ENCODE measurements at places on chromosomes 7 and 10.

DNA sequence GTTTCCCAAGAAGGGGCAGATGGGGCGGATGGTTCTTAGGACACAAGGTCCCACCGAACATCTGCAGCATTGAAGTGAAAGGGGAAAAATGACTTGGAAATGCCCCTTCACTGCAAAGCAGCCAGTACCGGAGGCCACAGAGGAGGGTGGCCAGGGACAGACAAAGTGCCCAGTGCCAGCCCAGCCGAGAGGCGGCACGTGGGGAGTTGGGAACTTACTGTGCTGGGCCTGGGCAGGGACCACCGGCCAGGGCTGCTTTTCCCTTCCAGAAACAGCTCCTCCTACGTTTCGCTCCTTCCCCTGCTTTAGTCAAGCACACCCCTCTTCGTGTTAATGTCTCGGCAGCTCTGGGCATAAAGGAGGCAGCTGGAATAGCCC is 129.2 kb downstream of the TNS3 start:
- no peak for DNase-seq

DNA sequence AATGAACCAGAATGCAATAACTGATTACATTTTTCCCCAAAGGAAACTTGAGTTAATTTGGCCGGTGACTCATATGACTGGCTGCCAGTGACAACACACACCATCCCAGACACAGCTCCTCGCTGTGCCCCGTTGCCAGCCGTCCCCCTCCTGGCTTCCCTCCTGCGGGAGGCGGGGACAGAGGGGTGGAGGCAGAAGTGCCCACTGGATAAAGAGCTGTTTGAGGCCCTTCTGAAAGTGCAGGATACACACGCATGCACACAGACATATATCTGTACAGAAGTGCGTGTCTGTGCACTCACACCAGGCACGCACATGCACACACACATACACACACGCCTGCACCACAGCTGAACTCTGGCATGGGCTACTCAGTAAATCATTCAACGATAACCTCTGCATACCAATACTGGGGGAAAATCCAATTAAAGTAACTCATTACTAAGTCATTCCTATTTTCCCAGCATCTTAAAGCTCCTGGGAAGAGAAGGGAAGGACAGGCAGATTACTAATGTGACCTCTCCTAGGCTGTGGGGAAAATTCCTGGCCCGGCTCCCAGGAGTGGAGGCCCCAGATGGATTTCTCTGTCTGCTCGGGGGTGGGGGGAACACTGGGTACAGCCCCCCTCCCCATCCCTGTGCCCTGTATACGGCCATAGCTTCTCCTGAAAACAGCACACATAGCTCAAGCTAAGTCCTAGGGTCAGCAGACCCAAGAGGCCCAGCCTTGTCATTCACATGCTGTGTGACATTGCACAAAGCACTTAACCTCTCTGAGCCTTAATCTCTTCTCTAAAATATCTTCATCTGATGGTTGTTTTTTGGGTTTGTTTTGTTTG is 52.3 kb upstream of the MYL10 start:
- no peak for DNase-seq

DNA sequence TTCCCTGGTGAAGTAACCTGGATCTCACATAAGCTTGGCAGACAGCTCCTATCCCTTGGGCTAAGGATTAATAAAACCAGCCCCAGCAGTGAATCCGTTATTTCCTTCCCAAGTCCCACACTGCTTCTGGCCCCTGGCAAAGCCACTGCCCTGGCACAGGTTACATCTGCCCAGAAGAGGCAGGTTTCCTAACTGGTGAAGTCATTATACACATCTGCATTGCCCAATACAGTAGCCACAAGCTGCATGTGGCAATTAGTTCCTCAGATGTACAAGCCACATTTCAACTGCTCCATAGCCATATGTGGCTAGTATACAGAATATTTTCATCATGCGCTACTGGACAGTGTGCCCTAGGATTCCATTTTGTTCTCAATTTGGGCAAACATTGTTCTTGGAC is 273.0 kb downstream of the GRM8 start:
- no peak for DNase-seq

DNA sequence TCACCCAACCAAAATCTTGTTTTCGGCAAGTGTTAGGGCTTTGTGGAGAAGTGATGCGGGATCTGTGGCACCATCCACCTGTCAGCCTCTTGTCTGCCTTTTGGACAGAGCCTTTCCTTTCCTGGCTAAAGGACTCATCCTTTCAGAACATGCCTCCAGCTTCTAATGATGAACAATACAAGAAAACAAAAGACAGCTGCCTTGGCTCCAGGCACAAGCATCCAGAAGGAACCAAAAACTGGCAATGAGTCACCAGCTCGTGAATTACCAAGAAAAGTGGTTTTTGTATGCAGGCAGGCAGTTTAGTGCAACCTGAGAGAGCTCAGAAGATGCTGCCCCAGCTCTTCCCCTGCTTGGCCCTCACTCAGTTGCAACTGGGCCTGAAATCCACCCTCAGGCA is 84.6 kb upstream of the NAMPT start:
- no peak for DNase-seq

- no peak for DNase-seq
These were observed 57.8 kb downstream of the GAD2 start for GRCh38 chr10:26274391-26274790.
